ENCODE measurements at places on chromosomes 2 and 18.

- DNase-seq: no peak
These were observed 31.0 kb downstream of the BCL11A start for GRCh38 chr2:60522462-60522861.

DNA sequence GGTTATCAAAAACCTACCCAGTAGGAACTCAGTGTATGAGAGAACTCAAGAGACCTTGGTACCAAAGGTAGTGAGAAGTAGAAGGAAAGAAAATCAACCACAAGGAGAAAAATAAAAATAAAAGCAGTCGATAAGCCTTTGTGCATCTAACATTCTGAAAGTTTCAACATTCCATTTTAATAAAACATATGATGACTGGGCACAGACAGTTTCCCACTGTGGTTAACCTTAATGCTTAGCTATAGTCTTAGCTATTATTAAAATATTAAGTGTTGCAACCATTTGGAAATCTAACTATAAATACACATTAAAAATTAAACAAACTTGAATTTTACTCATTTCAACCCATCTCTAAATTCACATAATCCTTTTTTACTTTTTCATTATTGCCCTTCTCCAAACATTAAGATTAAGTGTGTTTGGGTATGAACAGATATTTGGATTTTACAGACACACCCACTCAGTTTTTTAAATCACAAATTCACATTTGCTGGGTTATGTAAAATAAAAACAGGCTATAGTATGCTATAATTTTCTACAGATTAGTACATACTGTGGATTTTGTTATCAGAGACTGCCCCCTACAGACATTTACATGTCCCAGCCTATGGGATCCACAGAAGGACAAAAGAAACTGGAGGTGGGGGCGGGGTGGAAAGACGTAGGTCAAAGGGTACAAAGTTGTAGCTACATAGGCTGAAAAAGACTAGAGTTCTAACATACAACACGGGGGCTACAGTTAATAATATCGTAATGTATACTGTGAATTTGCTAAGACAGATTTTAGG lies 32.8 kb downstream of the SRBD1 start:
- DNase-seq: peak; percentile 52

GRCh38 chr2:166144071-166144470 lies 16.3 kb upstream of the SCN1A start:
- no peak for DNase-seq

DNA sequence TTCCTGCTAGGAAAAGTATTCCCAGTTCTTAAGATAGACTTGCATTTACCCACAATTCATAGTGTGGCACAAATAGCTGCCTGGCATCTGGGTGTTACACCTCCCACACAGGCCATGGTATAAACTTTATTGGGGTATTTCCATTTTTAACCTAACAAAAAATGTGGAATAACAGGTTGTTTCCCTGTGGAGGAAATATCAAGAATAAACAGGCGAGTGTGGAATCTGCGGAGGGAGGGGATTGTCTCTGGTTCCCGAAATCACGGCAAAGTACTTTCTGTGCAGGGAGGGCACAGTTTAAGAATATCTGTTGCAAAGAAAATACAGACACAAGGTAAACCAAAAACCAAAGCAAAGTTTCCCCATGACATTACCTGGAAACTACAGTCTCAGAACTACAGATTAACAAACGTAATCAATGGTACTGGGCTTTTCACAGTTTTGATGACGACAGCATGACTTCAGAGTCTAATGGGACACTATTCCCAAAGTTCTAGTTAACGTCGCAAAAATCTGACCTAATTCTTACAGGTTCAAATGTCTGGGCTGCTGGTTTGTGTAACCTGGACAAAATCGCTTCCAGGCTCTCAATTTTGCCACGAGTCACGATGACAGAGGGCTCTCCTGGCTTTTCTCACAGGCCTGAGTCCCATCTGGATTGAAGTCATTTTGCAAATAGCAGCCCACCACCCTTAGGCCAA lies 1.4 kb downstream of the STARD7 start:
- DNase-seq: peak; percentile 39

DNA sequence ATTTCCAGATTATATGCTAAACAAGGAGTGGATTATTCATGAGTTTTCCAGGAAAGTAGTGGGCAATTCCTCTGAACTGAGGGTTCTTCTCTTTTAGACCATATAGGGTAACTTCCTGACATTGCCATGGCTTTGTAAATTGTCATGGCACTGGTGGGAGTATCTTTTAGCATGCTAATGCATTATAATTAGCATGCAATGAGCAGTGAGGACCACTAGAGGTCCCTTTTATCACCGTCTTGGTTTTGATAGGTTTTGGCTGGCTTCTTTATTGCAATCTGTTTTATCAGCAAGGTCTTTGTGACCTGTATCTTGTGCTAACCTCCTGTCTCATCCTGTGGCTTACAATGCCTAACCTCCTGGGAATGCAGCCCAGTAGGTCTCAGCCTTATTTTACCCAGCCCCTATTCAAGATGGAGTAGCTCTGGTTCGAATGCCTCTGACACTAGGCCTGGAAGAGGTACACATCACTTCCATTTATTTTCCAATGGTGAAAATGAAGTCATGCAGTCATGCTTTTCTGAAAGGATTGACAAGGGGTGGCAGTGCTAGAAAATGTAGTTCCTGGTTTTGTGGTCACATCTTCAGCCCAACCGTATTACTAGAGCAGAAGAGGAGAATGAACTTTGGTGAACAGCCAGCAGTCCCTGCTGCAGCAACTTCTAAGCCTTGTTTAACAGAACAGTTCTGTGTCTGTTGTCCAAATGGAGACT lies 26.6 kb upstream of the ITGA4 start:
- DNase-seq: no peak

DNA sequence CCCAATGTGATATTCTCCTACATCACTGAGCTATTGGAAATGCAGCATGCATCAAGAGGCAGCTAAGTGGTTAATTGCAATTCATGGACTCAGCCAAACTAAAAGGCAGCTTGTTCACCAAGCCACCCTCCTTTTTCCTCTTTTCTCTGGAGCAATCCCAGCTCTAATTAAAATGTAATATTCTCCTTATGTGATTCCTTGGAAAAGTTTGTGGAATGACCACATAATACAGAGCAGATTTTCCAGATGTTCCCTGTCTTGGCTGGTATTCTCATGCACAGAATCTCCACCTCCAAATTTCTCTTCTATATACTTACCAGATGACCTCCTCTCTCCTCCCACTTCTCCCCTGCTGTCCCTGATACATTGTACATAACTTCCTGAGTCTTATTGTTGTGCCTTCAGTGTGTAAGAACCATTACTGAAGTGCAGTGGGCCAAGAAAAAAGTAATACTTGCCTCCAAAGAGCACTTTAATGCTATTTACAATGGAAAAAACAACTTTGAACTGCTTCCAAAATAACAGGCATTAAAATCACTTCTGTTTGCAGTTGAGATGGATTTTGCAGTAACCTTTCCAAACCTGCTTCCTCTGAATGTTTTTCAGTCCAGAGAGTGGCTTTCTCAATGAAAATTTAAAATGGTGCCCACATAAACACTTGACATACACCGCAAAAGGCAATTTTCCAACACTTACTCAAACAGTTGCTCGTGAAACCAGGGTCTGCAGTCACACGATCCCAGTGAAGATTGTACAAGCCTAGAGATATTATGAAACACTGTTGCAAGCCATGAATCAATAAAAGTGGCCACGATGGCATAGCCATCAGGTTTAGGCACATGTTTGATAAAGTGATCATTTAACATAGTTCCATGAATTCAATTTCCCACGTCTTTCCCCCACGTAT lies 258.0 kb downstream of the MTX2 start:
- DNase-seq: no peak

GRCh38 chr2:1986598-1986997 lies 242.3 kb upstream of the PXDN start:
- DNase-seq: no peak

GRCh38 chr2:28523902-28524301 lies 28.0 kb downstream of the PLB1 start:
- no peak for DNase-seq

DNA sequence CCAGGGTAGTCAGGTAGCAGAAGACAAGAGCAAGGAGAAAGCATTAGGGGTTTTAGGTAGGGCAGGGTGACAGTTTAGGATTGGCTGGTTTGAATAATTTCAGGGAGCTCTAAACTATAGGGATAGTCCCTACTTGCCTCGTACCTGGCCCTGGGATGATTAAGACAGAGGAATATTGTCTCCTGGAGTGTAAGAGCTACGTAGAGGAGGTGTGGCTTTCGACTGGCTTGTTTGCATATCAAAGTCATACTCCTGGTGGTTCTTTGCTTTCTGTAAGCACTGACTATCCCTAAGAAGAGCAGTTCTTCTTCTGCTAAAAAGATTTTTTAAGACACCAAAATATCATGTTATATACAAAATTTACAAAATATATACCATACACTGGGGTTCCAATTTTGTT lies 1867.4 kb downstream of the SUCLG1 start:
- DNase-seq: no peak

GRCh38 chr18:33307520-33307919 lies 133.0 kb downstream of the CCDC178 start:
- no peak for DNase-seq

DNA sequence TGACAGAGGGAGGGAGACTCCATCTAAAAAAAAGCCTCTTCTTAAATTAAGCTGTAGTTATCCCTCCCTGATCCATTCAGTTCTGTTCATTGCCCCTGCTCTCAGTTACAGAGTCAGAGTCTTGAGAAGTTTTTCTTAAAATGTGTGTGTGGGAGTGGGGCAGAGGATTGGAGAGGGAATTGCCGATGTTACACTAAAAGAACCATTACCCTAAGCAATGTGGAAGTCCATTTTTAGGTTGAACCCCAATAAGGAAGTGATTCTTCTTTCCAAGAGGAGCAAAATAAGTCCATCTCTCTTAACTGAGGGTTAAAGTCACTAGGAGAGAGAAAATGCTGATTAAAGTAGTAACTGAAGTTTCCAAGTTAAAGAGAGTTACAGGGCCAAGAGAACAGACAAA lies 21.2 kb upstream of the THOC1 start:
- no peak for DNase-seq

- DNase-seq: no peak
These were observed 381.6 kb downstream of the ERBB4 start for GRCh38 chr2:212157012-212157411.

- no peak for DNase-seq
These were observed 114.9 kb downstream of the HDAC4 start for GRCh38 chr2:239285932-239286230.

DNA sequence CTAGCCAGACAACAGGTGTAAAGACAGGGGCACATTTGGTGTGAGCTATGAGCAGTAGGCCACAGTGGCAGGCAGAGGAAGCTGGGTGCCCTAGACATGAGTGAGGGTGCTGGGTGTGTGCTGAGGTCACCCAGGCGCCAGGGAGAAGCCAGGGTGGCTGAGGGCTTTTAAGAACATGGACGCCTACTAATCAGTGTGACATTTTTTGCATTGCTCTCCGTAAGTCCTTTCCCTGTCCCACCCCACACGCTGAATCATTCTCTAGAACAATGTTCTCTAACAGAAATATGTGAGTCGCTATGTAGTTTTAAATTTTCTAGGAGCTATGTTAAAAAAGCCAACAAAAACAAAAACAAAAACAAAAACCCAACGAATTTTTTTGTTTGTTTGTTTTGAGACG lies 204.5 kb upstream of the REV1 start:
- no peak for DNase-seq

GRCh38 chr2:121103960-121104359 lies 181.0 kb downstream of the TFCP2L1 start:
- no peak for DNase-seq

DNA sequence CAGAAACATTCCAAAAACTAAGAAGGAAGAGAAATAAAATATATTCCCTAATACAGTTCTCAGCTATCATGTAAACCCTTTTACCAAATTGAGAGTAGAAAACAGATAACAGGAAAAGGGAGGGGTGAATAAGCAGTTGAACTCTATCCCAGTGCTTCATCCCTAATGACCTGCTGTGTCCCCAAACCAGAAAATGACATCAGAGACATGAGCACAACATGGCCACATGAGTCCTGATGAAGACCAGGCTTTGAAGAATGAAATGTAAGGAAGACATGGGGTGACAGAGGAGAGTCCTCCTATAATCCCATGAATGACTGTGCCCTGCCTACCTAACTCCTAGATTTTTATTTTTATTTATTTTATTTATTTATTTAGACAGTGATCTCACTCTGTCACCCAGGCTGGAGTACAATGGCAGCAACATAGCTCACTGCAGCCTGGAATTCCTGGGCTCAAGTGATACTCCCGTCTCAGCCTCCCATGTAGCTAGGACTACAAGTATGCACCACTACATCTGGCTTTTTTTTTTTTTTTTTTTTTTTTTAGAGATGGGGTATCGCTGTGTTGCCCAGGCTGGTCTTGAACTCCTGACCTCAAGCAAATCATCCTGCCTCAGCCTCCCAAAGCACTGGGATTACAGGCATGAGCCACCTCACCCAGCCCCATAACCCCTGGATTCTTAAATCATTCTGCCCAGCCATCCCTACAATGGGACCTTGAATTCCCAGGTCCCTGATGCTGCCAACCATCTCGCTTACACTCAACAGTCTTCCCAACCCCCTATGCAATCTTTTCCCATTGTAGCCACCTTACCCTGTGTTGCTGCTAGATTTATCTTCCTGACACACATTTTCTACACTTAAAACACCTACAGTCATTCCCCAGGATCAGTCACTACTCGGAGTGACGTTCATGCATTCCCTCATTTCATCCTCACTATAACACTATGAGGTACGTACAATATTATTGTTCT lies 64.5 kb downstream of the ANKRD44 start:
- no peak for DNase-seq

GRCh38 chr2:36792951-36793350 lies 96.4 kb downstream of the VIT start:
- DNase-seq: no peak

DNA sequence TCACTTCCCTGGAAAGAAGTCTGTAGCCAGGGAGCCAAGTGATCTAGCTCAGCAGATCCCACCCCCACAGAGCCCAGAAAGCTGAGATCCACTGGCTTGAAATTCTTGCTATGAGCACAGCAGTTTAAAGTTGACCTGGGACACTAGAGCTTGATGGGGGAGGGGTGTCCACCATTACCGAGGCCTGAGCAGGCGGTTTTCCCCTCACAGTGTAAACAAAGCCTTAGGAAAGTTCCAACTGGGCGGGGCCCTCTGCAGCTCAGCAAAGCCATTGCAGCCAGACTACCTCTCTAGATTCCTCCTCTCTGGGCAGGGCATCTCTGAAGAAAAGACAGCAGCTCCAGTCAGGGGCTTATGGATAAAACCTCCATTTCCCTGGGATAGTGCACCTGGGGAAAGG lies 887.2 kb upstream of the LRATD1 start:
- DNase-seq: no peak

- peak; percentile 51 for DNase-seq
These were observed 19.3 kb upstream of the ODC1 start for GRCh38 chr2:10467401-10467800.

DNA sequence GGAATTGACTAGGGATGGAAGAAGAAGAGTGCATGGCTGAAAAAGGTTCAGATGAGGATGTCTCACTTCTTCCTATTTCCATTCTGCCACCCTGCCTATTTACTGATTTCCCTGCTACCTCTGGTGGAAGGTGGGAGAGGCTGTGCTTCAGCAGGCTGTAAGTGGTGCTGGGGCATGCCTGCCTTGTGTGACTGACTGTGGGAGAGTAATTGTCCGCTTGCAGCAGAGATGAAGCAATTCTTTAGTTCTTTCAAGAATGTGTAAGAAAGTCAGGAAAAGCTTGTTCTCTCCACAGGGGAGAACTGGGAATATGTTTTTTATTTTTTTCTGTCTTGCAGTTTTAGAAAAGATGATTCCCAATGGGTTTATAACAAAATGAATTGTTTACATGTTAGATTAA lies 72.5 kb upstream of the NYAP2 start:
- DNase-seq: no peak

All from SK-N-SH (cell line).